ENCODE measurements at places on chromosomes 16 and 17.

- DNase-seq = no peak
Observed at GRCh38 chr16:16143931-16144330, 79.4 kb downstream of the ABCC6 start.

- DNase-seq = no peak
Observed at GRCh38 chr17:50847566-50847965, 12.2 kb downstream of the WFIKKN2 start.

GRCh38 chr17:48016112-48016511 is 21.5 kb downstream of the COPZ2 start:
- DNase-seq = no peak

- no peak for DNase-seq
Observed at GRCh38 chr16:51271156-51271701, 120.2 kb upstream of the SALL1 start.

DNA sequence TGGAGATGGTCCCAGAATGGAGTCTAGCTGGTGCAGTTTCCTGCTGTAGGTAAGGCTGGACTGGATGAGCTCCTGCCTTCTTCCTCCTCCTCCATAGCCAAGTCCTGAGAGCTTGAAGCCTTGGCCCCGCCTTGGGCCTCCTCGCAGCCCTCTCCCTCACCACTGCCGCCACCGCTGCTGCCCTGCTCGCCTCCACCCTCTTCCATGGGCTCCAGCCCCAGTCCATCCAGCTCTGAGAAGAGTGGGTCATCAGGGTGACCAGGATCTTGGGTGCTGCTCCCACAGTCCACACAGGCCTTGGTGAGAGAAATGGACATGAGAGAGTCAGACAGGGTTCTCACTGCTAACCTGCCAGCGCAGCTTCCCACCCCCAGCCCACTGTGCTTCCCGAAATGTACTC is 11.2 kb downstream of the PER1 start:
- DNase-seq = no peak
